ENCODE measurements at places on chromosomes 3 and 15.

- peak; percentile 64 for DNase-seq
Measured at GRCh38 chr3:98602078-98602678, 8.8 kb upstream of the CPOX start.

- no peak for DNase-seq
Measured at GRCh38 chr3:184320104-184320445, 5.7 kb downstream of the EIF4G1 start.

GRCh38 chr3:194161131-194162045, 25.4 kb downstream of the HES1 start:
- DNase-seq: no peak

DNA sequence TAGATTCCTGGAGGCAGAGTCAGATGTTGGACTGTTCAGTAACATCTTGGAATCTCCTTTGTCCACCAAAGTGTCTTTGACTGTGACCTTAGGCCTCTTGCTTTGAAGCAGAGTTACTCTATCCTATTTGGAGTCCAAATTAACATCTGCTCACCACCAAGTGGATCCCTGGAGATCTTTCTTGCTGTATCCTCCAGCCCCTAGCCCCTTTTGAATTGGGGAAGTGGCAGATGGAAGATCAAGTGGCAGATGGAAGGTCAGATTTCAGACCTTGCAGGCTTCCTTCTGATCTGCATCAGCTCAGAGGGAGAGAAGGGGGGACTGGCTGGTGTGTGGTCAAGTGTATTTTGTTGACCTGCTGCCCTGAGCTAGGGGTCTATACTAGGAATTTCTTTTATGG, 125.0 kb upstream of the ROPN1 start:
- DNase-seq: no peak

GRCh38 chr15:38691965-38692788, 127.6 kb upstream of the RASGRP1 start:
- no peak for DNase-seq

DNA sequence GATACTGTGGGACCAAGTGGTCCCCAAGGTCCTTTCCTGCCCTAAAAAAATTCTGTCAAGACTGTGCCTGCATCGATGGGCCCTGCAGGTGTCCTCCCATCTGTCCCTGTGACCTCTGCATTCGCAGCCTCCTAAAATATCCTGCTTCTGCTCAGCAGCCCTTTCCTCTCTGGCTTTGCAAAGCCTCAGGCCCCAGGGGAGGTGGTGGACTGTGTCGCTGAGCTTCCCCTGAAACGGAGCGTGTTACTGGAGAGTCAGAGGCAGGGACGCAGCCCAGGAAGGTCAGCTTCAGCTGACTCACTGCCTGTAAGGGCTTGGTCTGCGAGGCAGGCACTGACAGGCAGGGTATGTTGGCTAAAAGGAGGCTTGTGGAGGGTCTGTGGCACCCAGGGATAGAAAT, 110.0 kb downstream of the RAB11A start:
- no peak for DNase-seq

GRCh38 chr15:66065325-66065724, 188.2 kb downstream of the MEGF11 start:
- DNase-seq: no peak

- DNase-seq: no peak
Measured at GRCh38 chr3:147267434-147267833, 138.9 kb downstream of the ZIC4 start.

DNA sequence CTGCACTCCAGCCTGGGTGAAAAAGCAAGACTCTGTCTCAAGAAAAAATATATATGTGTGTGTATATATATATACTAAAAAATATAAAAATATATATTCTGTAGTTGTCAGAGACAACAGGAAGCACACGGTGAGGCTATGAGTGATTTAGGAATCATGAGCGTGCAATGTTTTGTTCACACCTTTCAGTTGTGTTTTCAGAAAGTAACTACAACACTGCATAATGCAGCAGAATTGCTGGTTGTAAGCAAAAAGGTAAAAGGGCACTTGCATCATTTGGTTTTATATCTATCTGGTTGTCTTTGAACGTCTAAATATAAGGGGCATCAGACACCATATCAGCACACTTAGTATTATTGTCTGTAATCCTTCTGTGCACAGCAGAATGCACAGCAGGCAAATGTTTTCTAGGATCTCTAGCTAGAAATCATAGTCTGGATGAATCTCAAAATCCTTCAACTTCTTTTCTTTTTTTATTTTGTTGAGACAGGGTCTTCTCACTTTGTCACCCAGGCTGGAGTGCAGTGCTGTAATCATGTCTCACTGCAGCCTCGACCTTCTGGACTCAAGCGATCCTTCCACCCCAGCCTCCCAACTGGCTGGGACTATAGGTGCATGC, 44.8 kb downstream of the CCR3 start:
- DNase-seq: no peak

DNA sequence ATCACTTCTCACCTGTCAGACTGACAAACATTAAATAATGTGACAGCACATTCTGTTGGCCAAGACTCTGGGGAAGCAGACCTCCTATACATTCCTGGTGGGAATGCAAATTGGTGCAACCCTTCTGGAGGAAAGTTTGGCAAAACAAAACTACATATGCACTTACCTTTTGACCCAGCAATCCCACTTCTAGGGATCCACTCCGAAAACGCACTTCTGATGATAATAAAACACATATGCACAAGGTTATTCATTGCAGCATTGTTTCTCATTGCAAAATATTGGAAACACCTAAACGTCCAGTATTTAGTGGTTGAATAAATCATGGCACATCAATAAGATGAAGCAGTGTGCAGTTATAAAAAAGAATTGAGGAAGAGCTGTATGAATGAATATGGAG, 145.5 kb upstream of the ABHD17C start:
- no peak for DNase-seq

GRCh38 chr3:52429779-52430415, 15.0 kb downstream of the SEMA3G start:
- no peak for DNase-seq

- DNase-seq: no peak
Measured at GRCh38 chr15:90458061-90458460, 70.0 kb downstream of the IQGAP1 start.

DNA sequence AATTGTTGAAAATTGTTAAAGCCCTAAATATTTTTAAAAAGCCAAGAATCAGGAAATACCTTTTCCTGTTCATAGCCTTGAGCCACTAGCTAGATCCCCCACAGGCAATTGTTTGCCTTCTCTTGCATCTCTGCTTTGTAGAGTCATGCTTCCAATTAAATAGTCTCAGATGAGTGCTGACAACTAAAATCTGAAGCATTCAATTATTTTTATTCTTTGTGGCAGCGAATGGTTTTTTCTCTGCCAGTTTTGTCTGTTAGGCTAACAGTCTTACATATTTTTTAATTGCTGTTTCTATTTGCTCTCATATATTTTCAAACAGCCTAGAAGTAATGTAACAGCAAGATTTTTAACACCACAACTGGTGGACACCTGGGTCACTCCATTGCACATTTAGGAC, 277.1 kb upstream of the GBE1 start:
- DNase-seq: no peak

DNA sequence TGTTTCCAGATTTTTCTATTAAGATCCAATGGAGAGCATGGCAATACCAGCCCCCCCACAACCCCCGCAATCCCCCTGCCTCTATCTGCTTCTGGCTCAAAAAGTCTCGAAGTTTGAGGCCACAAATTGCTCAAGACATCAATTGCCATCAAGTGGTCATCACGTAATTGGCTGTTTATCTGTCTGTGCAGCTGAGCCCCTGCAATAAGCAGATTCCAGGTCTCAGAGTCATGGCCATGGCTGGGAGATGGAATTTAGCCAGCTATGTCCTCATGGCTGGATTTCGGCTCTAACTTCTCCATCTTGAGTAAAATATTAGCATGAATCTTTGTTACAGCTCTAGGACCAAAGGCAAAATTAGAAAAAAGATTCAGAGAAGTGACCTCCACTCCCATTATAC, 22.7 kb downstream of the SSUH2 start:
- no peak for DNase-seq

- DNase-seq: no peak
Measured at GRCh38 chr3:183698318-183698751, 738 bp downstream of the YEATS2 start.

GRCh38 chr15:58641660-58642059, 107.8 kb downstream of the ADAM10 start:
- DNase-seq: no peak

DNA sequence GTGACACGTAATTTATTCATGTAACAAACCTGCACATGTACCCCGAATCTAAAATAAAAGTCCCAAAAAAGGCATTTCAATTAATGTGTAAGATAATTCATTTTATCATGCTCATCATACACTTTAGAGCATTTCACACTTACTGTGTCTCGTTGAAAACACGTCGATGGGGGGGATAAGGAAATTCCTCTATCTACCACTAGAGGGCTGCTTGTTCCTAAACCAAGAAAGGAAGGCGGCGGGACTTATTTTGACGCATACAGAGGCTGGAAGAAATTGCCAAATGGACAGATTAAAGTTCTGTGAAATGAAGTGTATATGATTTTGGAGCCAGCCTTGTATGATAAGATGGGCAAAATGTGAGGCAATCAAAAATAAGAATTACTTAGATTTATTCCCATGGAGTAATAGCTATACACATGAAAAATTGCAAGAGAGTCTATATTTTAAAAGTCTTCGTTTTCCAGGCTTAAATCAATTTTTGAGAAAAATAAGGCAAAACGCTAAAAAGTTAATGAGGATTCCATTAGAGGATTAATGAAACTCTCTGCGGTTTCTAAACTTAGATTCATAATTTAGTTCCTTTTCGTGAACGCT, 346.8 kb downstream of the CNTN3 start:
- DNase-seq: peak; percentile 64

DNA sequence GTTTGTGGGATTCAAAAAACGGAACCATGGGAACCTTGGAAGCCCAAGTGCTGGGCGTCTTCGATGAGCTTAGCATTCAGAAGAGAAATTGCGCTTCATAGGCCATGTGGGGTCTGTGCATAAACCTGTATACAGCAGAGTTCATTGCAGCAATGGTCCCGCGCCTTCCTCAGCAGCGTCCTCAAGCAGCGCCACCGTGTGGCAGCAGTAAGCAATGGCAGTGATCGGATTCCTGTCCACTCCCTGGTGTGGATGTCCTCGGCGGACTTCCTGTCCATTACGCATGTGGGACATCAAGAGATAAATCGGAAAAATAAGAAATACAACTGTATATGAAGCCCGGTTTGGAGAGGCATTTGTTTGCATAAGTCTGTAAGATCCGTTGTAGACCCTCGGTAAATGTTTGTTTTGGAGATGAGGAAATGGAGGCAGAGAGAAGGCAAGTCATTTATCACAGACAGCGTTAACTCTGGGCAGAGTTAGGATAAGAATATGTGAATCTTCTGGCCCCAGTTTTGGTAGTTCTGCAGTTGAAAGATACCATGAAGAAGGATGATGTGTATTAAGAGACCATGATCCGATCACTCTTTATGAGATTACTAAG, 57.7 kb downstream of the CNTN4 start:
- DNase-seq: peak; percentile 23

GRCh38 chr15:27499191-27499590, 528.2 kb downstream of the GABRG3 start:
- no peak for DNase-seq

GRCh38 chr3:72043204-72044133, 258.5 kb upstream of the PROK2 start:
- no peak for DNase-seq

DNA sequence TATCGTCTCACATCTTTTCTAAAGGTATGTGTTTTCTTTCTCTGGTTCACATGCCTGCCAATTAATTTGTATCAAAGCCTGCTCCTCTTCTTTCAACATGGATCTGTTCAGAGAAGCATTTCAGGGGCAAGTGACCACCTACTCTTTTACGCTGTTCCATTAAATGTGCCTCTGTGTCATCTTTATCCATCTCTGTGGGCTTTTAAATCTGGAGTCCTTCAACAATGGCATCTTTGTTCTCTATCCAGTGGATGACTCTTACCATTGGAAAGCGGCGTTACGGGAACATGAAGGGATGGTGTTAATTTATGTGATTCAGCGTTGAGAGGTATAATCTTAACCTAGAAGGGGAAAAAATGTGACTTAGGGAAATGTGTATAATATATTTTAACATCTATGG, 92.7 kb upstream of the CFAP20DC start:
- DNase-seq: no peak

DNA sequence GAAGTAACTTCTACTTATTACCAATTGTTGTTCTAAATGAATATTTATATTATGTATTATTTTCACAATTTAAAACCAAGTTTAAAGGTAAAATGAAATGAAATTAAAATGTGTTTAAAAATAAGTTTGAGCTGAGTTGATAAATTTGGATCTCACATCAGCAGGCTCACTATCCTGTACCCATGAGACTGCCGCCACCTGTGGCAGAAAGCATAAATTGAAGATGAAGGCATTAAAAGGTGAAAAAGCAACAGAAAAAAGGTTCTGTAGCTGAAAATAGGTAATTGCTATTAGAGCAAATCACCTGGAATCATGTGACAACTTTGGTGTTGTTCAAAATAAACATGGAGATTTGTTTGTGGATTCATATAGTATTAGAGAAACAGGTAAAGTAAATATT, 133.0 kb upstream of the CADM2 start:
- no peak for DNase-seq

GRCh38 chr3:19334120-19334519, 185.8 kb downstream of the KCNH8 start:
- no peak for DNase-seq

- no peak for DNase-seq
Measured at GRCh38 chr3:27425896-27426565, 56.8 kb upstream of the NEK10 start.

GRCh38 chr3:169237201-169237600, 426.3 kb downstream of the MECOM start:
- no peak for DNase-seq

DNA sequence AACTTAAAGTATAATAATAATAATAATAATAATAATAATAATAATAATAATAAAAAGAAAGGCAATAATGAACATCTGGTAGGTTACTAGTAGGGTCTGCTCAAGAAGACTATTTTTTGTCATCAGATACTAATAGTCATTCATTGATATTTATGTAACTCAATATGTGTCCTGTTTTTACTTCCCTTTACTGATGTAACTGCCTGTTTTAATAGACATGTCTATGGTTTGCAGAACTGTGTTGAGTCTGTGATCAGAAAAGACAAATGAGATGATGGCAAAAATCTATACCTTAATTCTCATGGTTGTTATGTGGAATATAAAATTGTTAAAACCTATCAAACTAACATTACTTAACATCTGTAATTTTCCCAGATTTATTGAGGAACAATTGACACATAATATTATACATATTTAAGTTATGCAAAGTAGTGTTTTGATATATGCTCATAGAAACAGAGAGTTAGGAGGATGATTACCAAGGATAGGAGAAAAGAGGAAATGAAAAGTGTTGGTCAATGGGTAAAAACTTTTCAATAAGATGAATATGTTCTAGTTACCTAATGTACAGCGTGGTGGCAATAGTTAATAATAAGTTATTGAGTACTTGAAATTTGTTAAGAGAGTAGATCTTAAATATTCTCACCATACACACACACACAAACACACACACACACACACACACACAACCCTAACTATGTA, 699.4 kb downstream of the ZPLD1 start:
- no peak for DNase-seq

- peak; percentile 61 for DNase-seq
Measured at GRCh38 chr15:75156326-75157215, 45.1 kb upstream of the C15orf39 start.

GRCh38 chr3:114553949-114554593, 260.2 kb downstream of the TIGIT start:
- no peak for DNase-seq

GRCh38 chr3:77001062-77001701, 38.7 kb upstream of the ROBO2 start:
- no peak for DNase-seq

GRCh38 chr3:157075693-157076420, 84.1 kb downstream of the CCNL1 start:
- DNase-seq: no peak

- no peak for DNase-seq
Measured at GRCh38 chr3:151299006-151299405, 17.6 kb downstream of the GPR87 start.

All from KBM-7 (cell line).